ENCODE measurements at places on chromosomes 5 and 9. TPM values are rescaled to one million over a fixed set of nuclear protein-coding genes. Genes with fewer than 3 reads are reported as not detected.

GRCh38 chr5:5341531-5342292, 80.8 kb upstream of the ICE1 start:
- no peak for DNase-seq

DNA sequence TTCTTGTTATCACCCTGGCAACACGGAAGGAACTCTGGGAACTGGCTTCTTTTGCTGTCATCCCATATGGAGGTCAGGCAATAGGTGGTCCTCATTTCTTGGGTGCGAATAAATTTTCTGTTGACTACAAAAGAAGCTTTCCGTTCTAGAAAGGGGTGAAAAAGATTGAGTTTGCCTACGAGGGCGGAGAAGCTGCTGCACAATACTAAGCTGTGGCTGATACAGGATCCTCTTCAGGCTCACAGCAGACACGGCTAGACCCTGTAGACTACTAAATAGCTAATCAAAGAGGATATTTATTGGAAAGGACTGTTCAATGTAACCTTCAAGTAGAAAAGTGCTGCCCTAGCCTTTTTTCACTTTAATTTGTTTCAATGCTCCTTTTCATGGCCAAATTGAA, 58.1 kb downstream of the TJP2 start:
- DNase-seq, result no peak

GRCh38 chr9:114830546-114830945, 24.7 kb upstream of the TNFSF15 start:
- no peak for DNase-seq

- DNase-seq, result no peak
Observed at GRCh38 chr5:160272889-160273288, 39.5 kb downstream of the CCNJL start.

DNA sequence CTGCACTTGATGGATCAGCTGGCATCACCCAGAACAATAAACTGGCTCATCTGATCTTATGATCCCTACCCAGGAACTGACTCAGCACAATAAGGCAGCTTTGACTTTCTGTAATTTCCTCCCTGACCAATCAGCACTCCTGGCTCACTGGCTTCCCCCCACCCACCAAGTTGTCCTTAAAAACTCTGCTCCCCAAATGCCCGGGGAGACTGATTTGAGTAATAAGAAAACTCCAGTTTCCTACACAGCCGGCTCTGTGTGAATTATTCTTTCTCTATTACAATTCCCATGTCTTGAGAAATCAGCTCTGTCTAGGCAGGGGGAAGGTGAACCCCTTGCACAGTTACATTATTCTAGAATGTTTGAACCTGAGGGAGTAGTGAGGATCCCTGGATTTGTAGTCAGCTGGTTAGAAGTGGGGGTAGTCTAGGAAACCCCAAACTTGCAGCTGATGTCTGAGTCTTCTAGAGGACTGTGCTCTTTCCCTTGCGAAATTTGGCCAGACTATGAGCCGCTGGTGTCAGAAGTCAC, 111.7 kb upstream of the NEK6 start:
- DNase-seq, result no peak

DNA sequence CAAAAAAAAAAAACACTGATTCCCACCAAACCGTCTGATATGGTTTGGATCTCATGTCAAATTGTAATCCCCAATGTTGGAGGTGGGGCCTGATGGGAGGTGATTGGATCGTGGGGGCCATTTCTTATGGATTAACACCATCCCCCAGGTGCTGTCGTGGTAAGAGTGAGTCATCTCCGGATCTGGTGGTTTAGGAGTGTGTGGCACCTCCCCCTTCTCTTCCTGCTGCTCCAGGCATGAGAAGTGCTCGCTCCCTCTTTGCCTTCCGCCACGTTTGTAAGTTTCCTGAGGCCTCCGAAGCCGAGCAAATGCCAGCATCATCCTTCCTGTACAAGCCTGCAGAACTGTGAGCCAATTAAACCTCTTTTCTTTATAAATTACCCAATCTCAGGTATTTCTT, 45.2 kb downstream of the HSD17B3 start:
- DNase-seq, result no peak

The REEP2 gene
- polyA plus RNA-seq, result 24.7 TPM

DNA sequence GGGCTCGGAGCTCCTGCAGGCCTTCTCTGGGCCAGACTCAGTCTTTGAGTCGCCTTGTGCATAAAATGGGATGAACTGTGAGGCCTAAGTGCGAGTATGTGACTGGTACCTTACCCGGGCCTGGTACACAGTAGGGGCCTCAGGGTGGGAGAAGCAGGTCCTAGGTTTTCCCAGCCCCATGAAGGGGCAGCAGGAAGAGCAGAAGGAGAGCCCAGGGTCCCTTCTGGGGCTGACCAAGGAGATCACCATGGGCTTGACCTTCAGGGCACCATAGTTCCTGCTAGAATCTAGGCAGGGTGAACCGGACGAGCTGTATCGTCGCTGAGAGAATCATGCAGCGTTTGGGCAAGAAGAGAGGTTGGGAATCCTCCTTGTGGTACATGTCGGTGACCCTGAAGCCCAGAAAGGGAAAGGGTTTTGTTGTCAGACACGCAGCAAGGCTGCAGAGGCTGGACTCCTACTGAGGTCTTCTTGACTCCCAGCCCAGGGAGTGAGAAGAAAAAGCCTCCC, 373 bp upstream of the PHYKPL start:
- no peak for DNase-seq

The HSPA4 gene
- 63.8 TPM for polyA plus RNA-seq

Data from AG04450 (cell line).